ENCODE measurements at places on chromosomes 12 and 14.

GRCh38 chr14:104322531-104323366 lies 184.4 kb downstream of the KIF26A start:
- no peak for DNase-seq

DNA sequence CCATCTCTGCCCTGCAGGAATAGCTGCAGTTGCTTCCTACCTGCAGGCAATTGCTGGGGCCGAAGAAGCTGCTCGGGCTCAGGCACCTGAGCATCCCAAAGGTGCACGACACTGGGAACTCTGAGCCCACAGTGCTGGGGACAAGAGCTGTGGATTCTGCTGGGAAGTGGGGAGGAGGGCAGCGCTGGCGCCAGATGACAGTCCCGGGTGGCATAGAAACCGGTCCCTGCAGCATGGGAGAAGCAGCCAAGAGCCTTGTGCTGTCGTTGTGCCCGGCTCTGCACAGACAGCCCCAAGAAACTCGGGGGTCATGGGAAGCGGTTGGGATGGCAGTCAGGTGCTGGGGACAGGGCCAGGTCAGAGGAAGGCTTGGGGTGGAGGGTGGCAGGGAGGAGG lies 529 bp downstream of the LRTM2 start:
- no peak for DNase-seq

GRCh38 chr12:47377414-47378221 lies 297.9 kb upstream of the AMIGO2 start:
- no peak for DNase-seq

DNA sequence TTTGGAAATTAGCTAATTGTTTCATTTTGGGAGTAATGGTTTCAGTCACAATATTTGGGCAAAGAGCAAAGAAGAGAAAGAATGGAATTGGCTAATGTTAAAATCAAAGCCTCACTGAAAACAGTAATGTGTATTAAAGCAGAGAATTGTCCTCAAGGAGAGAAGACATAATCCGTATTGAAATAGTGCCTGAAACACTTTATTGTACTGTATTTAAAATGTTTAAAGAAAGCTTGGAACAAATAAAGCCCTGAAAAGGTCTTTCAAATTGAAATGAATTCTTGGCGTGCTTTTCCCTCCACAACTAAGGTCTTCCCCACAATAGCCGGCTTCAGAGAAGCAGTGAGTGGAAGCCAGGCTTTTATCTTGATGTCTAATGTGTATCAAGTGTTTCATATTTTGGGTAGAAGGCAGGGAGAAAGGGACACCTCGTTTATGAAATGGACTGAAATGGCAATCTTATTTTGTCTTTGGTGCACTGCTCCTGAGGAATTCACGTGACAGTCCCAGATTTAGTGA lies 212.9 kb upstream of the CRY1 start:
- no peak for DNase-seq

DNA sequence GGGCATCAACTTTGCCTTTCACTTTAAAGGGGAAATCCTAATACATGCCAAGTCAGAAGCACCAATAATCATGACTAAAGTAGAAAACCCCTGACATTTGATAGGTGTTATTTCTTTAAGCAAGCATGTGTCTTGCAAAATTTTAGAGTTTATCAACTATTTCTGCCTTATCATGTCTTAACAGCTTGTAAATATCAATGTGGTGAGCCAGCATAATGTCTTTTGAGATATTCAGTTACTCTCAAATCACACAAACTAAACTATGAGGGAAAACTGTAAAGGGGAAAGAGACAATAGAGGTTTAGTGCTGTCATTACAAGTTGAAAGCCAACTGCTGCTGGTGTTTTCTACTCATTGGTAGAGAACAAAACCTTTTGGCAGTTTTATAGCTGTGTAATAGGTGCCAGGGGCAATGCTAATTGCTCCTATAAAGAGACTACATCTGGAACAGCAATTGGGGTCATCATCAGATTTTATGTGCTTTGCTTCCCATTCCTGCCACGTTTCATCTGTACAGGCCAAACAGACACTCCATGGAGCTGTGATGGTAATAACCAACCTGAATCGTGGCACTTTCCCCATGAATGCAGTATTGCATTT lies 1027.4 kb downstream of the FSCB start:
- no peak for DNase-seq

- no peak for DNase-seq
Observed at GRCh38 chr12:93673084-93673483, 4.1 kb upstream of the CRADD start.

GRCh38 chr12:76685246-76685678 lies 78.7 kb upstream of the ZDHHC17 start:
- no peak for DNase-seq

DNA sequence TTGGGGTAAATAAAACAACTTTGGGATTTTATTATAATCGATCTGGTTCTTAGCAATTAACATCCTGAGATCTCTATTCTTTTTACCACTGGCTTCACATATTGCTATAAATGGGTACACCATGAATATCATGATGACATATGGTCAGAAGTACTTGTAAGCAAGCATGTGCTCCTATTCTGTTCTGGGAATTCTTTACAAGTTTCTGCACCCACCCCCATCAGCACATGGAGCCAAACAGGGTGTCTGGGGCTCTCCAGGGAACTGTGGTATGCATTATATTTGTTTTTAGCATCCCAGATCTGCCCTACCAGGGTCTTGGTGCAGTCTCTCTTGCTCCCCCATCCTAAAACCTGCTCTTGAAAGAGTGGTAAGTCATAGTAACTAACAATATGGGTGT lies 31.3 kb downstream of the DMAC2L start:
- no peak for DNase-seq

DNA sequence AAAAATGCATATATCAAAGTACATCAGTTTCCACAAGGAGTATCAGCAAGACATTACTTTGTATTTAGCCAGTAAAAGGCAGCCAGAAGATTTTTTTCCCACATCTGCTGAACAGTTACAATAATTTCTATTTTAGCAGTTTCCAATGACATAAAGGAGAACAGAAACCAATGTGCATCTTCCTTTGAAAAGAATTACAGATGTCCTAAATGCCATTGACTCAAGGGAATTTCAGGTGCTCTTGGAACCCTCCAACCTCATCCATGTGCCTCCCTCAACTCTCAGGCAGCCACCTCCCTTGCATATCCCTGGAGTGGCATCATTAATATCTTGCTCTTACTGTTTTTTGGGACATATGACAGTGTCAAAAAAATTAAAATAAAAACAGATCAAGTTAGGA lies 62.2 kb upstream of the ST8SIA1 start:
- no peak for DNase-seq

GRCh38 chr14:91983588-91983987 lies 36.1 kb upstream of the FBLN5 start:
- DNase-seq = no peak

Measured in inflammatory macrophage (primary cell).